NK-92 treated with Interleukin-12 subunit alpha and Interleukin-12 subunit beta, amount 100 ng/mL, for 24 hours (cell line): ENCODE measurements at places on chromosomes 13 and 19.

GRCh38 chr13:112876305-112877000 lies 92.6 kb upstream of the MCF2L start:
- no peak for DNase-seq

- DNase-seq: no peak
These were observed 466.6 kb upstream of the PCDH9 start for GRCh38 chr13:67696775-67697174.

- DNase-seq: no peak
These were observed 73.6 kb downstream of the DCLK1 start for GRCh38 chr13:36057547-36057946.

DNA sequence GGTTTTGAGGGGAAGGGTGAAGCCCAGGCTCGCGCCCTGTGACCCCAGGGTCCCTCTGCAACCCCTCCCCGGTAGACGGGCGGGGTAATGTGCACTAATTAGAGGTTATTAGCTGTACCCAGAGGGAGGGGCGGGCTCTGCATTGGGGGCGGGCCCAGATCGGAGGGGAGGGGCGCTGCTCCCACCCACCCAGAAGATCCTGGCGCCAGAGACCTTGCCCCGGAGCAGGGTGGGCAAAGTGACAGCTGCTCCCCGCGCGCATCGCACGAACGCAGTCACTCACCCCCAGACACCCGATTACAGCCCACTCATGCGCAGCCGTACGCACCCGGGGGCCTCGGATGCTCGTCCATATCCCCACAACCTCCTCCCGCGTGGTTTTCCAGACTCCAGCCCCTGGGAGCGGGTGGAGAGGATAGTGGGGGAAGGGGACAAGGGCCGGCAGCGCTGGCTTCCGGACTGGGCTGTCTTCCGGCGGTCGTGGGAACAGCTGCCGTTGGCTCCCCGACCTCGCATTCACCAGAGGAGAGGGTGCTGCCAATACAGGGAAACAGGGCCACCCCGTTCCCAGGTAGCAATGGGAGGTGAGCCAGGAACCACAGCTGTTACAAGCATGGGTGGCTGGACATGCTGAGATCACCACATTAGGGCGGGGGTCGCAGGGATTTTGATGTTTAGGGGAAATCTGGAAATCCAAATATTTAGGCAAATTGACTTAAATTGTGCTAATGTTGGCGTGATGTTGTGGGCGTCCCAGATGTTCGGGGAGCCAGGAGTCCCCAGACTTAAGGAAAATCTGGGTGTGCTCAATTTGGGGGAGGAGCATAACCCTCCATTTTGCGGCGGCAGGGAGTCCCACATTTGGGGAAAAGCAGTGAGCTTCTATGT lies 2.9 kb upstream of the HOOK2 start:
- DNase-seq: no peak

DNA sequence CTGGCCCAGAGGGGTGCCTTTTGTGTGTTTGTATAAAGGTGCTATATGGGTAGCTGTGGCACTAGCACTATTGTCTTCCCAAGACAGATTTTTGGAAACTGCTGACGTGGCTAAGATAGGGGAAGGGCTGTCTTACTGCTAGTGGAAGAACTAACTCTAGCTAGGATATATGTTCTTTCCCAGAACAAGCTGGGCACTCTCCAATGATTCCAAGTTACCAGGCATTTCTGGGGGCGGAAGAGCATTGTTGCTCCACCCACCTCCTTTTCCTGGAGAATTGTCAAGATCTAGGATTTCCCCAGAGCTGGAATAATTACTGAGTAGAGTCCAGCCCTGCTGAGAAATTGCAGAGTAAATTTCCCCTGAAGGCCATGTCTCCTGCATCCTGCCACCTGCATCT lies 408.3 kb downstream of the KLF5 start:
- no peak for DNase-seq

- no peak for DNase-seq
These were observed 61.4 kb upstream of the ZNF835 start for GRCh38 chr19:56732976-56733375.

- no peak for DNase-seq
These were observed 231.5 kb upstream of the KLHL1 start for GRCh38 chr13:70339738-70340137.

DNA sequence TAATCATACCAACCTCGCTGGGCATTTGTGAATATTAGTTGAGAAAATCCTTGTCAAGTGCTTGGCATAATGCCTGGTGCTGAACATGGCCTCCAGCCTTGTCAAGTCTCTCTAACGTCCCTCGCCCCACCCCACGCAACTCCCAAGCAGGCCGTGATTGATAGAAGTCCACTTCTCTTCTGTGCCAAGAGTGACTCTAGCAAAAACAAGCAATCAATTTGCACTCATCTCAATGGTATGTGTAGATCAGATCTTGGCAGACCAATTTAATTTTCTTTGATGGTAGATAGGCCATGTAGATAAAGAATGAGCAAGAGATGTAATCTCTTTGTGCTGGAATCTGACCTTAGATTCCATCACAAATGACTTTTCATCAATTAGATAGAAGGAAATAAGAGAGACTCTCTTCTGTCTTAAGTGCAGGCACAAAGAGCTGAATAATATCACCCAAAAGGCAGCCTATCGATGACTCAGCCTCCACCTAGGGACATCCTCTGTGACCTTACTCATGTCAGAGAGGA lies 31.0 kb upstream of the KATNAL1 start:
- no peak for DNase-seq

DNA sequence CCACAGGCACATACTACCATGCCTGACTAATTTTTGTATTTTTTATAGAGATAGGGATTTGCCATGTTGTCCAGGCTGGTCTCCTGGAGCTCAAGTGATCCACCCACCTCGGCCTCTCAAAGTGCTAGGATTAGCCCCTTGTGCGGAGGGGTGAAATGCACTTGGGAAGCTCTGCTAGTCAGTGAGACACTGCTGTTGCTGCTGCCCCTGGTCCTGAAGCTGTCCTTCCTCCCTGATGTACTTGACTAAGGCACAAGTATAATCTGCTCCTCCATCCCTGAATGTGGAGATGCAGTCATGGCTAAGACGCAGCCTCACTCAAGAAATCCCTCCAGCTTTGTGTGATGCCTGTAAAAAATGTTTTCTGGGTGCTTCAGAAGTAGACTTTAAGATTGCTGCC lies 124.5 kb downstream of the KCTD15 start:
- DNase-seq: no peak

DNA sequence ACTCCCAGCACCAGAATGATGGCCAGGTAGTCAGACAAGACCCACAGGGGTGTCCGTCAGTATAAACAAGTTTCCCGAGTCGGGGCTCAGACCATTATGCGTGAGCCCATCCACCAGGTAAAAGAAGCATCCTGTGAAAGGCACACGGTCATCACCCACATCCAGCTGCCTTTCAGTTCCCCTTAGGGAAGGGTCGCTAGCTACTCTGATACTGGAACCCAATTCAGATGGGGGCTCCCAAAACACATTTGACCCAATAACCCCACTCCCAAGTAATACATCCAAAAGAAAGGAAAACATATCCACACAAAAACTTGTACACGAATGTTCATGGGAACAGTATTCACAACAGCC lies 66.8 kb downstream of the STK24 start:
- DNase-seq: no peak

- peak; percentile 31 for DNase-seq
These were observed 20.3 kb upstream of the TRIM13 start for GRCh38 chr13:49976314-49977258.

- DNase-seq: no peak
These were observed 651 bp downstream of the OXGR1 start for GRCh38 chr13:96993634-96994016.

GRCh38 chr19:6250024-6250615 lies 29.7 kb downstream of the MLLT1 start:
- DNase-seq: no peak

DNA sequence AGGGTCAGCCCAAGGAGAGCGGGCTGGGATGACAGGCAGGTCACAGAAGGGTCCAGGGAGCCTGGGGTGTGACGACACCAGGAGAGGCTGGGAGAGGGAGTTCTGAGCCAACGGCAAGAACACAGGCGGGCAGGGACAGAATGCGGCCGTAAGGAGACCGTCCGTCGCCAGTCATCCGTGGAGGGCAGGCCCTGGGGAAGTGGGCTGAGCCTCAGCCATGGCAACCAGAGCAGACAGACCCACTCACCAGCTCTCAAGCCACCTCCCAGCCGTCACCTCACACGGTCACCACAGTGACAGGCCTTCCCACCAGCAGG lies 3.7 kb upstream of the TMEM86B start:
- DNase-seq: no peak

DNA sequence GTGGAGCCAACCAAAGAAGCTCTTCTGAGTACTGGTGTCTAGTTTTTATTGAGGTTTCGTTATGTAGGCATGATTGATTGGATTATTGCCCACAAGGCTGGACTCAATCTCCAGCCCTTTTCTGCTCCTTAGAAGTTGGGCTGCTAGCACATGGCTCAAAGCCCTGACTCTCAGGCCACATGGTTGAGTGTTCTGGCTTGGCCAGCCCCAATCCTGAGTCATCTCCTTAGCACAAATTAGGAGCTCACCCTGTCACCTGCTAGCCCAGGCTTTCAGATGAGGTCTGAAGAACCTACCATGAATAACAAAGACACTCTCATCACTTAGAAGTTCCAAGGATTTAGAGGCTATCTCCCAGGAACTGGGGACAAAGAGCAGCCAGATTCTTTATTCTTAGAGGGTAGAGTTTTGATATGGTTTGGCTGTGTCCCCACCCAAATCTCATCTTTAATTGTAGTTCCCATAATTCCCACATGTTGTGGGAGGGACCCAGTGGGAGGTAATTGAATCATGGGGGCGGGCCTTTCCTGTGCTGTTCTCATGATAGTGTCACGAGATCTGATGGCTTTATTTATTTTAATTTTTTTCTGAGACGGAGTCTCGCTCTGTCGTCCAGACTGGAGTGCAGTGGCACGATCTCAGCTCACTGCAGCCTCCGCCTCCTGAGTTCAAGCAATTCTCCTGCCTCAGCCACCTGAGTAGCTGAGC lies 11.3 kb downstream of the DPY19L3 start:
- DNase-seq: no peak

GRCh38 chr19:5225486-5226345 lies 114.9 kb downstream of the PTPRS start:
- no peak for DNase-seq

- no peak for DNase-seq
These were observed 13.3 kb upstream of the ZNF57 start for GRCh38 chr19:2887391-2887914.

DNA sequence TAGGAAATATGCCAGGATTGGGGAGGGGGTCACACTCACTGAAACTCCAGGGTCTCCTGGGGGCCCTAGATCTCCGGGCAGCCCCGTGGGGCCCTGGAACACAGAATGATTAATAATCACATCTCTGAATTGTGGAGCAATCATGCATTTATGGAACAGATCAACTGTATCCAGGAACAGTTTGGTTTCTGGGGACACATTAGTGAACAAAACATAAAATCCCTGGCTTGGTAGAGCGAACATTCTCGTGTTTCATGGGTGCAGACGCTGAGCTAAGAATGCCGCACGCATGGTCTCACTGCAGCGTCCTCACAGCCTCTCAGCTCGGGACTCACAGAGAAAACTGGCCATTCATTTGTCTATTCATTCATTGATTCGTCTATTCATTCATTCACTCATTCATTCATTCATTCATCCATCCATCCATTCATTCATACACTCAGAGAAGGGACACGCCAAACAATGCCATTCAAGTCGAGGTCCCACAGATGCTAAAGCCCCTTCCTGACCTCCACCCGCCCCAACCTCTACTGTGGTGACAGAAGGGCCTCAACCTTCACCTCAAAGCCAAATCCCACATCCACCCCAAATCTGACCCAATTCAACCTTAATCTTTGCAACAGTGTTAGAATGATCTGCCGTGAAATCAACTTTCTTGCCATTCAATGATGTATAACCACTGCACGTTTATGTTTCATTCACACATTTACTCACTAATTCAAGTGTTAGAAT lies 35.0 kb upstream of the OLFM2 start:
- no peak for DNase-seq

GRCh38 chr13:32845952-32846950 lies 170.0 kb upstream of the KL start:
- DNase-seq: no peak

- DNase-seq: peak; percentile 33
These were observed at the start of gene CD37 for GRCh38 chr19:49335071-49335783. Gene CD37, plus strand, starts transcription at chr19:49335406. Its CDS starts 135 bp downstream, at chr19:49335541.

DNA sequence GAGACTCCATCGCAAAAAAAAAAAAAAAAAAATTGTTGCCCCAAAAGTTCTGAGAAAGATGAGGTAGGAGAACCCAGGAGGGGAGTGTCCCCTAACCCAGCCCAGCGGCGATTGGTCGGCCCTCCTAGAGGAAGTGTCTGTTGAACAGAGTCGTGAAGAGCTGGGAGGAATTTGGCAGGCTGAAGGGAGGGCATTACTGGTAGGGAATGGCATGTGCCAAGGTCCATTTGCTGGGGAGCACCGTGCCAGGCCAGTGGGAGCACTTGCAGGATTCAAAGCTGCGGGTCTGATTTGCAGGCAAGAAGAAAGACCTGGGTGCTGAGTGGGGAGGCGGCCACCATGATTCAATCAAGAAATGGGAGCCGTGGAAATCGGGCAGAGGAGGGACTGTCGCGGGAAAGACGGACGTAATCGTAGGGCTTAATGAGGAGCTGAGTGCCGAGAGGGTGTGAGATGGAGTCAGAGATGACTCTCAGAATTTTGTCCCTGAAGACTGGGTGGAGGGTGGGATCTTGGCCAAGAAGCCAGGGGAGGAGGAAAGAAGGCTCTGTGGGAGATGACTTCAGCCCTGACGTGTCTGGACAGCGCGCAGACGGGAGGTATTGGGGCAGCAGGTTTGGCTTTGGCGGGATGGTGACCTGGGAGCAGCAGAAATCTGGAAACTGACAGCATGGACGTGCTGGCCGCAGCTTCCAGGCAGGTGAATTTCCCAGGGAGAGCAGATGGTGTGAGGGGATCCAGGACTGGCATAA lies 15.4 kb downstream of the CERS4 start:
- DNase-seq: no peak

- no peak for DNase-seq
These were observed 283.0 kb downstream of the DNAJC15 start for GRCh38 chr13:43306372-43306771.

GRCh38 chr19:7795555-7796161 lies 32.6 kb downstream of the CLEC4M start:
- no peak for DNase-seq

DNA sequence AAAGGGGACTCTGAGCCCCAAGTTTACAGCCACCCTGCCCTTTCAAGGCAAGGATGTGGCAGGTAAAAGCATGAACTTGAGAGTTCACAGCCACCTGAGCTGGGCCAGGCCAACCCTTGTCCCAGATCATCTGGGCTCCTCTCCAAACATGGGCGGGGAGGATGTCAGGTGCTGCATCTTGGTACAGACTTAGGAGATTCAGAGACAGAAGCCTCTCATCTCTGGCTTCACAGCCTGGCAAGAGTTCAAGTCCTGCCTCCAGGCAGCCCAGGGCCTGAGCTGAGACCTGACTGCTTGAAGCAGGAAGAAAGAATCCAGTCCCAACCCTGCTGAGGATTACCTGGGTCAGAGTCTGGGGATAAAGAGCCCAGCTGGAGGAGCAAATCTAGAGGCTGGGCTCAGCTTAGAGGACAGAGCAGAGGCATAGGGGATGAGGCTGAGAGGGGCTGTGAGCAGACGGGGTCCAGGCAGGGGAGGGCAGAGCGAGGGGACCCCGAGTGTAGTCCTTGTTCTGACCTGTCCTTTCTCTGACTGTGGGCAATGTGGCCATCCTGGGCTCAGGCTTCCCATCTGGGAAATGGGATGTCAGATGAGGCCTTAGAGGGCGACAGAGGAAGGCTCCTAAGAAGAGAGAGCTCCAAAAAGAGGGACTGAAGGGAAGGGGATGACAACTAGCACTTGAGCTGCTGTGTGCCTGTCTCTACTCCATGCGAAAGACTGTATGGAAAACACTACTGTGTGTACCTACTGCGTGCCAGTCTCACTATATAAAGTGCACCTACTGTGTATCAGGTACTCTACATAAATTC lies 6.6 kb upstream of the OR10H5 start:
- no peak for DNase-seq

- DNase-seq: no peak
These were observed 58.8 kb downstream of the GGACT start for GRCh38 chr13:100529666-100530377.
